ENCODE measurements at places on chromosomes 11 and 22.

DNA sequence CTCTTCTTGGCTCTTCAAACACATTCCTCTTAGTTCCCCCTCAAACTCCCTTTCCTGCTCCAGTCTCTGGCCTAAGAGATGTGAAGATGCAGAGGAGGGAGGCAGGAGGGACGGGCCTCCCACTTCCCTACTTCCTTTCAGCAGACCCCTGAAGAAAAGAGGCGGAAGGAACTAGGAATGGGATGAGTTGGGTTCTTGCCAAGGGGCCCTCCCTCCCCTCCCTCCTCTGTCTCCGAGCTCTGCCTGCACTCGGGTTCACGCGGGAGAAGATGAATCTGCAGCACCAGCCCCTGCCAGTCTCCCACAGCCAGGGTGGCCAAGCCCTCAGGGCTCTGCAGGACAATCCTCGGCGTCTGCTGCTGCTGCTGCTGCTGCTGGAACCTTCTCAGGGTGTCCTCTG is 24.3 kb upstream of the PKNOX2 start:
- DNase-seq = no peak

DNA sequence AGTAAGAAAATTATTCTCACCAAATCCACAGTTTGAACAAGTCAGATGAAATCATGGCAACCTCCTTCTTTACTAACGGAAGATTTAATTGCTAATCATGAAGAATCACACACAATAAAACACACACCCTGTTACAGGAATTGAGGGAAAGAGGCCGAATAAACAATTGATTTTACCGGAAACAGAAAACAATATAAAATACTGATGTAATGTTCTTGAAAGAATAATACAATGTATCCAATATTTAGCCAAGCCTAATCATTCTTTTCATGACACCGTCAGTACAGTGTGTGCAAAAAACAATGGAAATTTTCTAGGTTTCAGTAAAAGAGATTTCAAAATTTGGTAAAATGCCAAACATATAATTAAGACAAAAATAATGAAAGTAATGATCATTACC is 23.4 kb downstream of the ASRGL1 start:
- no peak for DNase-seq

- no peak for DNase-seq
Observed at GRCh38 chr22:44455151-44455962, 42.7 kb downstream of the RTL6 start.

GRCh38 chr11:115159207-115159606 is 345.0 kb downstream of the CADM1 start:
- no peak for DNase-seq

- DNase-seq = peak; percentile 29
Observed at GRCh38 chr11:94897330-94897768, 76.0 kb downstream of the CWC15 start.

GRCh38 chr22:36790648-36791047 is 14.7 kb upstream of the IFT27 start:
- DNase-seq = no peak

GRCh38 chr11:75174781-75175370 is 24.0 kb downstream of the SLCO2B1 start:
- no peak for DNase-seq

DNA sequence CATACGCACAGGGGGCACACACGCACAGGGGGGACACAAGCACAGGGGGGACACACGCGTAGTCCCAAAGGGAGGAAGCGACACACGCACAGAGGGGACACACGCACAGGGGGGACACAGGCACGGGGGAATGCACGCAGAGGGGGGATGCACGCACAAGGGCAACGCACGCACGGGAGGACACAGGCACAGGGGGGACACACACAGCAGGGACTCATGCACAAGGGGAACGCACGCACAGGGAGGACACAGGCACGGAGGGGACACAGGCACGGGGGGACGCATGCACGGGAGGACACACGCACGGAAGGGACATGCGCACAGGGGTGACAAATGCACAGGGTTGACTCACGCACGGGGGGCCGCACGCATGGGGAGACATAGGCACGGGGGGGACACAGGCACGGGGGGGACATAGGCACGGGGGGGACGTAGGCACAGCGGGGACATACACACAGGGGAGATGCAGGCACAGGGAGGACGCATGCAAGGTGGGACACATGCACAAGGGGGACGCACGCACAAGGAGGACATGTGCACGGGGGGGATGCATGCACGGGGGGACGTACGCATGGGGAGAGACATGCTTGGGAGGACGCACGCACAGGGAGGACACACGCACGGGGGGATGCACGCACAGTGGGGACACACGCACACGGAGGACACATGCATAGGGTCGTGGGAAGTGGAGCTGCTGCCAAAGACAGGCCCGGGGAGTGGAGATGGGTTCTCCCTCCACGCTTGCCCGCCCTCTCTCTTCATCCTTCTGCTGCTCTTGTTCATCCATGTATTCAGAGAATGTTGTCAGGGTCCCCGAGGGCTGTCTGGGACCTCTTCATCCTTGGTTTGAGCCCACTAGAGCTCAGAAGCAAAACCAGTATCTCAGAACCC is 41.2 kb downstream of the WNT11 start:
- no peak for DNase-seq

GRCh38 chr11:17405232-17406005 is 17.0 kb upstream of the KCNJ11 start:
- DNase-seq = peak; percentile 69

- DNase-seq = no peak
Observed at GRCh38 chr11:62153087-62153395, 29.2 kb downstream of the INCENP start.

GRCh38 chr11:73445980-73446379 is 69.8 kb downstream of the RELT start:
- no peak for DNase-seq

DNA sequence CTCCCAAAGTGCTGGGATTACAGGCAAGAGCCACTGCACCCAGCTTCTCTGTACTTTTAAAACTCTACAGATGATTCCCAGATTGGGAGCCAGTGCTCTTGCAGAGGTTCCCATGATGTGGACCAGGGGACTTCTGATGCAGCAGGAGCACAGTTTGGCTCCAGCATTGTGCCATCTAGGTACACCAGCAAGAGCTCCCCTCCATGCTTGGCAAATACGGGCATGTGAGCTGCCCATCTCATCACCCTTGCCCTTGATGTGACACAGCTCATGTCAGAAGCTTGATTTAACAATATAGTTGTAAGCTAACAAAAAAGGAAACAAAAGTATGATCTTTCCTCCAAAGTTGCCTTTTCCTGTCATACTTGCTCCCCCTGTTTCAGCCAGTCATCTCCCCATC is 28.7 kb downstream of the SNU13 start:
- DNase-seq = no peak

DNA sequence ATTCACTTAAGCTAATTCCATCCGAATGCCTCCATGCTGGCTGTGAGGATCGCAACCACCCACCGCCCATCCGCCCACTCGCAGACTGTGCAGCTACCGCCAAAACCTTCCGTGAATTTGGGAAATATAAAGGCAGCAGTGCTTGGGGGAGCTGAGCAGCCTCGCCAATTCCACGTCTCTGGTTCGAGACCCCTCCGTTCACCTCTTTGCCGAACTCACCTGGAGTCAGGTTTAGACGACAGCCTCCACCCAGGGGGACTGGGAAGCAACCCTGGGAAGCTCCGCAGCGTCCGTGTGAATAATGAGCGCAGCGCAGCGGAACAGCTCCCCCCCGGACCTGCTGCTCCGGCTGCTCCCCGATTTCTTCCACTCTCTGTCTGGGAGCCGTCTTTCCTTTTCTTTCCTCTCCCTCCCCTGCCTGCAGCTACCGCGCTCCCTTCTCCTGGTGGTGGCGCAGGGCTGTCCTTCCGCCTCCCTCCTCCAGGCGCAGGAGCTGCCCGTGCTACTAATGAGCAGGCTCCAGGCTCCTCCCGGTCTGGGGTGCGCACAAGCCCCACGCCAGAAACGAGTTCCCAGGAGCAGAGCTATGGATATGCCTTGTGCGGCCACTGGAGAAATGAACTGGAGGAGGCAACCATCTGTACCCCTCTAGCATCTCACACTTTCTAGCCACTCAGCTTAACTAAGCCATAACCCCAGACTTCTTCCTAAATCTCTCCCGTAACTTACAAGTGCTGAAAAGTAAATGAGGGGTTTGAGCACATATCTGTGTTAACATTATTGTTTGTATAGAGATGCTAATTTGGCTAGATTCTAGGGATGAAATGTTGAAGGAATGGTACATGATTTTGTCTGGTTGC is 107.3 kb downstream of the XKR3 start:
- no peak for DNase-seq

- DNase-seq = no peak
Observed at GRCh38 chr22:46454504-46455269, 82.7 kb downstream of the CELSR1 start.

DNA sequence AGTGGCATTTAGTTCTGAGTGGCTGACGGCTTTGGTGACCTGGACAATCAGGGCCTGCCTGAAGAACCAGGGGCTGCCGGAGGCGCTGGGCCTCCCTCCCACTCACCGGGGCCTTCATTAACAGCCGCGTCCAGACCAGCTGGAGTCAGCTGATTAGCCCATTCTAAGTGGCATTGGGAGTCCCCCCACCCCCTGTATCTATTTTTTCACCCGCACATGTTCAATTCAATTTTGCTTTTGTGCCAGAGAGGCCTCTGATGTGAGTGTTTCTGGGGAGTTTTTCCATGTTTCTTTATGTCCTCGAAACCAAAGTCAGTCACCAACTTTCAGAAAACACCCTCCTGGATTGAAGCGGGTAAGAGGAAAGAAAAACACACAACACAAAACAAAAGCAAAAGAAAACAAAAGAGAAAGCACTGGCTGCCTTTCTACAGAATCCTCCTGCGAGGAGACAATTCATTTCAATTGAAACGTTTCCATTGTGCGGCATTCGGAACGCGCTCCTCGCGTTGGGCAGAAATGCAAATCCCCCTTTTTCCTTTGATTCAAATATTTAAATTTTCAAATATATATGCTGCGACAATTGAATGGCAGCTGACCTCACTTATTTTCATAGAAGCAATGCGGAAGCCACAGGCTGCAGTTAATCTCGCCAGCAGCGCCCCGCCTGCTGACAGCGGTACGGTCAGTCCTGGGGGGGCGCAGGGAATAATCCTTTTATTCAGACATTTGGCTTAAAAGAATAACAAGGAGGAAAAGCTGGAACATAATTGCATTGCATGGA is 17.7 kb downstream of the CDKN1C start:
- no peak for DNase-seq

GRCh38 chr11:76773921-76774361 is 9.2 kb upstream of the TSKU start:
- DNase-seq = no peak

Data from COR-L47 (cell line).